Ovary (tissue), 10 donors: ENCODE measurements at places on chromosomes 1 and 21.

DNA sequence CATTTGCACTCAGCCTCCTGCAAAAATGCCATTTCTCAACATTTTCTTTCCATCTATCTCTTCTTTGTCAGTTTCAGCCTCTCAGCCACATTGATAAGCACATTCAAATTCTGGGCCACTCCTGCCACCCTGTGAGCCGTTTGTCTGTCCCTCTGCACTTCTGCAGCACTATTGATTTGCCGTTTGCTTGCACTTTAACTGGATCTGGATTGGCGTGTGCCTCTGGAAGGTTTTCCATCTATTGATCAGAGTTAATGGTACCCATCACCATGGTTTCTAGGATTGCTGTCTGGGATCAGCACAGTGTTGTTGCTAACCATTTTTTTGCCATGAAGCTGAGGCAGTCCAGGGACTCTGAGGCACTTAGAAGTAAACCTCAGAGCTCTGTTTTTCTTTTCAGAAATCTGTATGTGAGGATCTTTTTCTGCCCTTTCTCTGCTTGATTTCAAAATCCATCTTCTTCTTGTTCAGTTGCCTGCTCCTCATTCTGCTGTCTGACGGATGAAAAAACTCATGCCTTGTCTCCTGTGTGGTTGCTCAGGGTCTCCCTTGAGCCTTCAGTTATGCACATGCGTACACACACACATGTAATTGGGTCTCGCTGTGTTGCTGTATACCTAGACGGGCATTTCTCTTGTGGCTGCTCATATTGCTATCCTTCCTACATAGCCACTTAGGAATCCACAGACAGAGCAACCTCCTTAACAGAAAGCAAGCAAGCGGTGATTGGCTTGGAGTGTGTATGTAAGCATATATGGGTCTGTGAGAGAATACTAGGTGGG lies 67.9 kb downstream of the NOS1AP start:
- DNase-seq: no peak

DNA sequence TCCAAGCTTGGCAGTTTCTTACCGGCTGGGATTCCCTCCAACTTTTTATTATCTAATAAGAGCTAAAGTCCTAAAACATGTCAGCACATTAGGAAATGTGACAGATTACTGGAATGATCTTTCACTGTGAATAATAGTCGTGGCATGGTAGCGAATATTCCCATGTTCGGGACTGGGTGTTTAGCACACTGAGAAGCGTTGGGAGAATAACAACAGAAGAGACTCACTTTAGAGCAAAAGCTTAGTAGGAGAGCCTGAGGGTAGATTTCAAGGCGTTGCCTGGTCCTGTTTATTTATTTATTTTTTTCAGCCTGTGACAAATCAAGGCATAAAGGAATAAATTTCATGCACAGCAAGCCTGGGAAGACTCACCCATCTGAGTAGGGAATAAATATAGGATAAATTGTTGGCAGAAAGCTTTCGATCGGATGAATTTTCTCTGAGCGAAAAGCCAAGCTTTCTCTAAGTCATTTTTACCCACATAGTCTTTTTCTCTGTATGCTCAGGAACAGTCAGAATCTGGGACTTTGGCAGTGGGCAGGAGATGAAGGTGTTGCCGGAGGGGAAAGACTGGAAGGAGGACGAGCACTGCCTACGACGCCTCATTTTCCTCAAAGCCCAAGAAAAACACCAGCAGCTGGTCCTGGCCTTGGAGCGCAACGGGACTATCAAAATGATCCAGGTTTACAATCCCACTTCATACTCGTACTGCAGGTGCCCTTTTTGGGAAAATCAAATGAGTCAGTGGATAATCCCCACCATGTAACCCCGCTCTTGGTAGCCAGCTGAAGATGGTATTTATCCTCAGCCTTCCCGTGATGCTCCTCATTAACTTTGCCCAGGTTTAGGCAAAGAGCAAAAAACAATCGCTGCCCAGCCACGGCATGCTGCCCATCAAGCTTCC lies 97.2 kb downstream of the WDR64 start:
- DNase-seq: no peak

- DNase-seq: no peak
Measured at GRCh38 chr21:38948377-38949069, 142.8 kb downstream of the ETS2 start.

DNA sequence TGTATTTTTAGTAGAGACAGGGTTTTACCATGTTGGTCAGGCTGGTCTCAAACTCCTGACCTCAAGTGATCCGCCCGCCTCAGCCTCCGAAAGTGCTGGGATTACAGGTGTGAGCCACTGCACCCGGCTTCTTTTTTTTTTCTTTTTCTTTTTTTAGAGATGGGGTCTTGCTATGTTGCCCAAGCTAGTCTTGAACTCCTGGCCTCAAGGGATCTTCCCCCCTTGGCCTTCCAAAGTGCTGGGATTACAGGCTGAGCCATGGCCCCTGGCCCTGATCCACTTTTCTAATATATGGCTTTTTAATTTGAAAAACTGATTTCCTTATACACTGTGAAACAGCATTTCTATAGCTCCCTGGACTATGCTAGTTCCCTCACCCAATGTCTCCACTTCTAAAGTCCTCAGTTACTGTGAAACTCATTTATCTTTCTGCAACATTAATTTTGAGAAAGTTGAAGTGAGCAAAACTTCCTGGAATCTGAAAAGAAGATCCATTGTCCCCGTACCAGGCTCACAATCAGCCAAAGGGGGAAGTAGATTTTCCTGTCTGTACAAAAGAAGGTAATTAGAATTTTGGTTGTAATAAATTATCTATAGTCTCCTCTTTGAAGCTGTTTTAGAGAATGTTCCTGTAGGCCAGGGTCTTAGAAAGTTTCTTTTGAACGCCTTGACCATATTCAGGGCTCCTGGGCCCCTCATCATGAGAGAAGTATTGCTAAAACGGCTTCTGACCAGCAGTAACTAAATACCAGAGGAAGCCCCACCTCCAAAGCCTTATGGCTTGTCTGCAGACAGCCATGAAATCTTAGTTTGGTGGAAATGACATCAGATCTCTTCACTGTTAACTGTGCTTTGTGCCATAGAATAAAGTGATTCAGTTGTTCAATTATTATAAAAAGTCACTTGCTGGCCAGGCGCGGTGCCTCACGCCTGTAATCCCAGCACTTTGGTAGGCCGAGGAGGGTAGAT lies 34.9 kb downstream of the DEGS1 start:
- DNase-seq: no peak

GRCh38 chr1:212981571-212982328 lies 31.4 kb downstream of the VASH2 start:
- no peak for DNase-seq

DNA sequence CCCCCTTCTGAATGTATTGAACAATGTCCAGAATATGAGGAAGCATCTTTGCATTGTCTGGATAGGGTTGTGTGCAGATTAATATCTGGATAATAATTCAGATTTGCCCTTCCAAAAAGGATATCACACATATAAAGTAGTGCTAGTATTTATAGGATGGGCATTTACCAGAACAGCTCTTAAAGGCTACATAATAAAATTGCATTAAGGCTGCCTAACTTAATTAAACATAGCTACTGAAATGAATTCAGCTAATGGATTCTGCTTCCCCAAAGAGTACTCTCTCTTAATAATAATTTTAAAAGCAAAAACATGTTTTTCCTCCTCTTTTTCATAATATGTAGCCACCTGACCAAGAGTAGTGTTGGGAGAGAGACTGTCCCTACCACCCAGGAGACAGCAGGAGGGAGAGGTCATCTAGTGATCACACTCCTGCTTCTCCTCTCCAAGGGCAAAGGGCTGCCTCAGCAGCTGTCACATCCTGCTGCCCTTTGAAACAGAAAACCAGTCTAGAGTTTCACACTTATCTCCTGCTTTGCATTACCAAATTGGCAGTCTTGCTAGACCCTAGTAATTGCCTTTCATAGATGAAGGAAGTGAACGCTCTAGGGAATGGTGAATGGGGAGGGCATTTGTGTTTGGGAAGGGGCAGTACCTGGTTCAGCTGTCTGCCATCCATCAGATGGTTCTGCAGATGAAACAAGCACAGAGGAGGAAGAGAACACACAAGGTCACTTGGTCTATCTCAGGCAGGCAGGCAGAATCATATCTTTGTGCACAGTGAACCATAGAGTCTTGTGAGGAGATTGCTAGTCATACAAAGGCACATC lies 29.3 kb upstream of the DDAH1 start:
- no peak for DNase-seq

- peak; percentile 50 for DNase-seq
Measured at GRCh38 chr1:65148548-65149350, 746 bp downstream of the AK4 start.

GRCh38 chr21:32094804-32095203 lies 184.0 kb downstream of the MIS18A start:
- DNase-seq: no peak

GRCh38 chr21:15560383-15561056 lies 169.3 kb upstream of the USP25 start:
- DNase-seq: no peak

DNA sequence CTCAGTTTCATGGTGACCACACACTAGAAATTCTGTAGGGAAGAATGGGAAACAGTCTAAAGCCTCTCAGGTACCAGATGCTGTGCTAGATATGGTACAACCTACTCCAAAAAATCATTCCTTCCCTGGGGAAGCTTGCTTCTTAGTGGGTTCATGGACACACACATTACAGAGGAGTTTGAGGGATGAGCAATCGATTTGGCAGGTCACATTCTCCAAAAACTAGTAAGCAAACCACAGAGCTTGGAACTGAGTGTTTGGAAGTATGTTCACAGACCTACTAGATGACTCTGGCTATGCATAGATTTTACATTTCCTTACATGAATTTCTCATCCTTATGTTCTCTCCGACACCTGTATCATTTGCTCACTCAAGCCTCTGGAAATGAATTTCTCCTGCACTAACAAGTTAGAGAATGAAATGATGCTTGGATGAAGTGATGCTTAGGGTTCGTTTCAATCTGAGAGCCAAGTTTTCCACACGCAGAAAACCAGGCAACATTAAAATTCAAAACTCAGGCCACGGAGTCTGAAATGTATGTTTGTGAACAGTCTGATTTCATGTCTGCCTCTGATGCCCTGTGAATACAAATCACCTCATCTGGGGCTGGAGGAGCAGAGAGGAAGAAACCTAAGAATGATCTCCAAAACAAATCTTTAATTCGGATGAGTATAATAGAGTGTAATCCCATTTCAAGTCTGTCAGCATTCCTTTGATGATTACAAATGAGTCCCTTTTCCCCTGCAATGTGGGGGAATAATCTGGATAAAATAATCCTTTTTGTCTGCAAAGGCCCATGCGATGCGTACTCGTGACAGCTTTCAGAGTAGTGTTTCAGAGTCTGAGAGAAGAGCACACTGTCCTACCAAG lies 11.0 kb downstream of the EVA1C start:
- DNase-seq: no peak

GRCh38 chr1:161915978-161916377 lies 107.7 kb downstream of the OLFML2B start:
- no peak for DNase-seq

DNA sequence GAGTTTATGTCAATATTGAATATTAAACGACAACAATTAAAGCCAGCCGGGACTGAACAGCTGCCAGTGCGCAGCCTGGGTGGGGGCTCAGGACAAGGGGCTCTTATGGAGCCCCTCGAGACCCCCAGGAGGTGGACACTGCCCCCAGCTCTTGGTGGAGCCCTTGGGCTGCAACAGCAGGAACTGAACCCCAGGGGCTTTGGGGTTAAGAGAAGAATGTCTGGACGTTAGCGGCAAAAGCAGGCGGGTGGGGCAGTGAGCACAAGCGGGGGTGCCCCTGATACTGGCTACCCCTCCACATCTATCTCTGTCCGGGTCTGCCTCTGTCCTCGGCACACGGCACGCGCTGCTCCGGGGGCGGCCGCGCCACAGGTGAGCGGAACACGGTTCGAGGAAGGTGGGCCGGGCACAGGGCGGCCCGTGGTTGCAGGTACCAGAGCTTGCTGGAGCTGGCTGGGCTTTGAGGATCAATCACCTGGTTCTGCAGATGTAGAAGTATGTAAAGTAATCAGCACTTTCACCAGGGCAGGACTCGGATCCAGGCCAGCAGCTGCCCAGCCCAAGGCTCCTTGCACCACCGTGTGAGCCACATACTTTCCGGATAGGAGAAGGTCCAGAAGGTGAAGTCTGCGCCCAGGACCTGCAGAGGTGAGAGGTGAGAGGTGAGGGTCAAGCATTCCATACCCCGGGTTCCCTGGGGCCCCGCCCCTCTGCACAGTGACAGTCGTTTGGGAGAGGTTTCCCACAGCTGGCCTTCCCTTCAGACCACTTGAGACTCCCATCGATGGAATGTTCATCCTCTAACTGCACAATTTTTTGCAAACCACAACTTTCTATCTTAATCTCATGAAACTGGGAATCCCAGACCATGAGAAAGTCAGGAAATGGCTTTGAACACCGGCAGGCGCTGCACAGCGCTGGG lies 12.4 kb upstream of the POFUT2 start:
- DNase-seq: peak; percentile 42
